ENCODE measurements at places on chromosomes 6 and 20.

DNA sequence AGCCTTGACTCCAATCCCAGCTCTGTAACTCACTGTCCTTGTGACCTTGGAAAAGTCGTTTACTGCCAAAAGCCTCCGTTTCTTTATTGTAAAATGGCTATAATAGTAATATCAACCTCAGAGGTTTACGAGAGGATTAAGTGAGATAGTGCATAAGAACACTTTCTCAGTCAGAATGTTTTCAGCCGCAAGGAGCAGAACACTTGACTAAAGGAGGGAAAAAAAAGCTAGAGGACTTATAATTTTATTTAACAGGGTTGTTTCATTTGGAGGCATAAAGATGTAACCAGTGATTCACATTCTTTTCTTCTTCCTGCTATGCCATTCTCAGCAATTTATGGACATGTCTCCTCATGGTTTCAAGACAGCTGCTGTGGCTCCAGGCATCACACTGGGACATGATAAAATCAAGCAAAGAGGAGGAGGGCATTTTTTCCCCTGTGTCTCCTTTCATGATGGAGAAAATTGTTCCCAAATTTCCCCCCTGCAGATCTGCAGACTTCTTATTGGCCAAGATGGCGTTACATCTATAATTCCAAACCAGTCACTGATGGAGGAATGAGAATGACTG, 143.0 kb upstream of the PTPN1 start:
- no peak for DNase-seq

GRCh38 chr6:131163886-131164285, 28.6 kb downstream of the AKAP7 start:
- DNase-seq = no peak

GRCh38 chr6:33595001-33595846, 15.1 kb upstream of the BAK1 start:
- no peak for DNase-seq

GRCh38 chr6:129749749-129750120, 39.8 kb upstream of the ARHGAP18 start:
- no peak for DNase-seq

DNA sequence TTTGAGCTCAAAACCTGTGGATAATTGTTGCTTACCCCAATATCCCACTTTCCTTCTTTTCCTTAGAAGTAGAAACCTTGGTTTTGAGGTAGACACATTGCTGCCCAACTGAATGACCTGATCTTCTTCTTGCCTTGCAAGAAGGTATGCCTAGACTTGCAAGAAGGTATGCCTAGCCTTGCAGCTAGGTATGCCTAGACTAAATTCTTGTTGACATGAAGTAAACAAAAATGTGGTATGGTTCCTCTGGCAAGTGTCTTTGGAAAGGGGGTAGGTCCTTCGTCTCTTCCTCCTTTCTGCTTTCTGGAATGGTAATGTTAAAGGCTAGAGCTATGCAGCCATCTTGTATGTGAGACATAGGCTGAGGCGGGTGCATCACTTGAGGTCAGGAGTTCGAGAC, 129.2 kb downstream of the GMPR start:
- no peak for DNase-seq

DNA sequence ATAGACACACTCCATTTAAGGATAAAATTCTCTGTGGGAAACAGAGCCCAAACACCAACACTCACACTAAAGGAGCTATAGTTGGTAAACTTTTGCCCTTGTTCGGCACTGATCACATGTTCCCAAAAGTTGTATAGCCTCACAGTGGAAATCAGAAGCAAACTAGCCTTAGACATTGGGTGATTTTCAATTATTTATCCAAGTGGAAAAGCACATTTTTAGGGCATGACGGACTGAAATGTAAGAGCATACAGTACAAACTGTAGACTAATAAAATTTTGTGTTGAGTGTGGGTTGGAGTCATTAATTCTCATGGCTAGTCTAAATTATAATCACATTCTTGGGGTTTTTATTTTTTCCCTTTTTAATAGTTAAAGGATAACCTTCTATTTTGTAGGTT, 202.4 kb downstream of the MOXD1 start:
- no peak for DNase-seq

GRCh38 chr20:29408034-29408695, 1849.3 kb upstream of the DEFB115 start:
- no peak for DNase-seq

DNA sequence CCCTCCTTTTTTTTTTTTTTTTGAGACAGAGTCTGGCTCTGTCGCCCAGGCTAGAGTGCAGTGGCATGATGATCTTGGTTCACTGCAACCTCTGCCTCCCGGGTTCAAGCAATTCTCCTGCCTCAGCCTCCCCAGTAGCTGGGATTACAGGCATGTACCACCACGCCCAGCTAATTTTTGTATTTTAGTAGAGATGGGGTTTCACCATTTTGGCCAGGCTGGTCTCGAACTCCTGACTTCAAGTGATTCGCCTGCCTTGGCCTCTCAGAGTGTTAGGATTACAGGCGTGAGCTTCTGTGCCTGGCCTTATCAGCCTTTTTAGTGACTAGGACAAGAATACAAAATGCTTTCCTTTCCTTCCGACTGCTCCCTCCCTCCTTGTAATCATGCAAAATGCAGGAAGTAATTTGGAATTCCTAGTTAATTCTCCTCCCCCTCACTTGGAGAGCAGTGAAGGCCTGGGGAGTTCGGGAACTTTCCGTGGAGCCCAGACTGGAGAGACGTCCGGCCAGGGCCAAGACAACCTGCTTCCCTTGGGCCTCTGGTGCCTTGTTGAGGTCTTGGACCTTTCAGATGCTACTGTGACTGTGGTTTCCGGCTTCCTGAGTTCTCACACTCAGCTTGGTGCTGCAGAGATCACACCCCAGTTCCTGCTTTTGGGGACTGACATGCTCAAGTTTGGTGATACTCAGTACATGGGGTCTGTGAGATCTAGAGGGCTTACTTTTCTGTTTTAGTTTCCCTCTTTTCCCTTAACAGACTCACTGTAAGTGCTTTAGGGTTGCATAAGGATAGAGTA, 3.9 kb upstream of the PHF20 start:
- DNase-seq = peak; percentile 43

- DNase-seq = no peak
Observed at GRCh38 chr6:63503199-63503598, 69.1 kb upstream of the LOC128125822 start.

DNA sequence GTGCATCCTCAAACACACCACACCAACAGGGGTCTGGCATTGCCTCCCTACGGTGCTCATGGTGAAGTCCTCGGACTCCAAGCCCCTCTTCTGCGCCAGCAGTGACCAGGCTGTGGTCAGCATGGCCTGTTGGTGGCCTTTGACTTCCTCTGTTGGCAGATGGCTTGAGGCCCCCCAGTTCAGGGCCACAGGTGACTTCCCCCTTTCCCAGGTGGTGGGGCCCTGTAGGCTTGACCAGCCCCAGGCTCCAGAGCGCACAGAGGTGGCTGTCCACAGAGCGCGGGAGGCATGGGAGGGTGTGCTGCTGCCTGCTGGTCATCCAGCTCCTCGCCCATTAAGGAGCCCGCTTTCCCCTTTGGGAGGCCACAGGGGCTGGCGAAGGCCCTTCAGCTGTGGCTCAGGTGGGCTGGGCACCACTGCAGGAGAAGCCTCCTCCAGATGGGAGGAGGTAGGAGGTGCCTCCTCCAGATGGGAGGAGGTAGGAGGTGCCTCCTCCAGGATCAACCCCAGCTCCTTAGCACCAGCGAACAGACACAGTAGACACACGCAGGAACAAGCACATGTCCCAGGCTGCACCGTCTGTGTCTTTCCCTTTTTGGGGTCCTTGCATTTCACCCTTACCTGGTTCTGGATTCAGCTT, 52.1 kb upstream of the BHLHE23 start:
- DNase-seq = no peak

DNA sequence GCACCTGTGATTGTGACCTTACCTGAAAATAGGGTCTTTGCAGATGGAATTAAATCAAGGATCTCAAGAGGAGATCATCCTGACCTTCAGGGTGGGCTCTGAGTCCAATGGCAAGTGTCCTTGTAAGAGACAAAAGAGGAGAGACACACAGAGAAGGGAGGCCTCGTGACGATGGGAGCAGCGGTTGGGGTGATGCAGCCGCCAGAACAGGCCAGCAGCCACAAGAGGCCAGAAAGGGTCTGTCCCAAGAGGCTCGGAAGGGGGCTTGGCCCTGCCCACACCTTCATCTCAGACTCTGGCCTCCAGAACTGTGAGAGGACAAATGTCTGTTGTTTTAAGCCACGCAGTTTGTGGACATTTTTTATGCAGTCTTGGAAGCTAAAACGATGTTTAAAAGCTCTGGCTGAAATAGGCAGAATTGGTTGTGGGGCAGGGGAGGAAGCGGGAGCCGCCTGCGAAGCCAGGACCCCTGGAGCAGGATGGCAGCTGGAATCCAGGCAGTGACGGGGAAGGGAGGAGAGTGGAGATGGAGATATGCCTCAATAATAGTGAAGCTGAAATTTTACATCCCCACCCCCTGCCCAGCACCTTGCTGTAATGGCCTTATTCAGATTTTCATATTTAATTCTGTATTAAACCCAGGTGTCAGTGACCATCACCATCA, 216.4 kb downstream of the ANKRD60 start:
- no peak for DNase-seq

- DNase-seq = no peak
Observed at GRCh38 chr20:3082955-3083952, 1.3 kb downstream of the AVP start.

DNA sequence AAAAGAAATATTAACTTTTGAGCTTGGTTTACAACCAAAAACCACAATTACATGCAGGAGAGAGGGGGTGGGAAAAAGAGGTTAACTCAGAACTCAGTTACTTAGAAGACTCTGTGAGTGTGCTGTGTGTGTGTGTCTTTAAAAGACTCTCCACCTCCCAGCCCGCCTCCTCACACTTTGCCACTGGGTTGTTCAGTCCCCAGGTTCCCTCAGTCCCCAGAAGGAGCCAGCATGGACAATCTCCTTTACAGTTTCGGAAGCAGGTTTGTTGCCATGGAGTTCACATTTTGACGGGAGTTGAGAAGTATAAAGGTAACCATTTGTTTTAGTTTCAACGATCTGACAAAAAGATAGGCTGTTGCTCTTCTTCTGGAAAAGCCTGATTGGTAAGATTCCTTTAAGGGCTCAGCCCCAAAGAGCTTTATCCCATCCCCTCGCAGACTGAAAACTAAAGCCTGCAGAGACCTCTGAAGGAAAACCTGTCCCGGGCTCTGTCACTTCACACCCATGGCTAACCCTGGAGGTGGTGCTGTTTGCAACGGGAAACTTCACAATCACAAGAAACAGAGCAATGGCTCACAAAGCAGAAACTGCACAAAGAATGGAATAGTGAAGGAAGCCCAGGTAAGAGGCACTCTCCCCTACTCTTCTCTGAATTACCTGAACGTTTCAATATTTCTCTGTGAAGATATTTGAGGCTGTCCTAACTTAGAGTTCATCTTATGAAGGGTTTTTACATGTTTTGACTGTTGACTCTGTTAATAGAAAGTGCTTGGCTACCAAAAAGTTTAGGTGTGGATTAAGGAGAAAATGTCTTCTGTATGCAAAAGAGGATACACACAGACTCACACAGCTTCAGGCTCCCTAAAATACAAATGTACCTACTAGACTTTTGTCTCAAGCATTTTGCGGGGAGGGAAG, at the start of gene SPTLC3:
Gene SPTLC3, plus strand, starts transcription at position 212 of the 921 bp plus-strand sequence. Its CDS starts 296 bp downstream, at position 508.
- DNase-seq = no peak

DNA sequence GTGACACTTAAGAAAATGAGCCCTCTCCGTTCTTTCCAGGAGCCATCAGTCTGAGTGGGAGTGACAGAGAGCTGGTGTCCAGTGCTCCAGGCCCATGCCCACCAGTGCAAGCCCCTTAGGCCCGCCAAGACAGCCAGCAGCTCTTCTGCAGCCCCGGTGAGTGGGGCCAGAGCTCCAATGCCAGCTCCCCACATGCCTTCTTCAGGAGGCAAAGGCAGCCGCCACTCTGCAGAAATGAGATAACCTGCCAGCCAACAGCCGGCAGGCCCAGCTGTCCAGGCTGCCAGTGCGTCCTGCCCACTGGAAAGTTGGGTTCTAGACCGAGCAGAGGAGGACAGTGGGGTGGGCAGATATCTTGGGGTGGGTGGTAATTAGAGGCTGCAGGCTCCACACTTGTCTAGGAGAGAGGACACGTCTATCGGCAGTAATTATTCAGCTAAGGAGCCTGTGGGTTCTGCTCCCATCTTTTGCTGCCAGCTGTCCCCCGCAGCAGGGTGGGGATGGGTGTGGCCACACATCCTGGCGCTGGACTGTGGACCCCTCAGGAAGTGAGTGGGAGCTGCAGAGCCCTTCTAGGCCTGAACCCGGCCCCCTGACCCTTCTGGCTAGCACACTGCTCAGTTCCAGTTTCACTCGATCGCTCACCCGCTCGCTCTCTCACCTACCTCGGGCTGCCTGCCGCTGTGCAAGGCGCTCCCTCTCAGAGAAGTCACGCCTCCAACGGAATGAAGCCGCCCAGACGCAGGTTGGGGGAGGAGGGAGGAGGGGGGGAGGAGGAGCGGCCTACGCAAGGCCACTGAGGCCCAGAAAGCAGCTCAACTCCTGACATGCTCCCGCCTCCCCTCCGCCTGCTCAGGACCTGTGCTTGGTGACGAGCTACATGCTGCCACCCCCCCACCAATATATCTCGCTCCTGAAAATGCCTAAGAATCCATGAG, 3.6 kb downstream of the GRM4 start:
- DNase-seq = no peak

DNA sequence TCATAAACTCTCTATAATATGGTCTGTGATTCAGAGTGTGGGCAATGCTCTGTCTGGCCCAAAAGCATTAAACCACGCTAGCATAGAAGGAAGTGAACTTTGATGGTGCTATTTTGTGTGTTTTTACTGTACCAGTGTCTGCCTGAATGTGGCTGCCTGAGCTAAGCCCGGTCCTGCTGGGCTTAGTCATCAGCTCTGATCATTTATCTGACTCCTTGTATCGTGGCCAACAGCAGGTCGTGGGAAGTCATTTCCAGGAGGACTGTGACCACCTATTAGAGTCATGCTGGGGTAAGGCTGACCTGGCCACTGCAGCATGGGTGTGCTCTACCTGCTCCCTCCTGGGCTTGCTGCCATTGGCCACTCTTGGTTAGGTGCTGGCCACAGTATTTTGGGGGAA, 239.1 kb upstream of the CEP162 start:
- DNase-seq = no peak

GRCh38 chr6:37862430-37862829, 42.9 kb downstream of the ZFAND3 start:
- DNase-seq = no peak

GRCh38 chr6:129598244-129599187, 111.5 kb downstream of the ARHGAP18 start:
- DNase-seq = no peak

- DNase-seq = no peak
Observed at GRCh38 chr20:5526516-5526915, 209.8 kb upstream of the PROKR2 start.

GRCh38 chr6:142255785-142256184, 46.0 kb upstream of the ADGRG6 start:
- no peak for DNase-seq

GRCh38 chr20:5400164-5400762, 83.5 kb upstream of the PROKR2 start:
- DNase-seq = no peak

GRCh38 chr6:22279427-22279826, 17.4 kb downstream of the PRL start:
- DNase-seq = no peak

DNA sequence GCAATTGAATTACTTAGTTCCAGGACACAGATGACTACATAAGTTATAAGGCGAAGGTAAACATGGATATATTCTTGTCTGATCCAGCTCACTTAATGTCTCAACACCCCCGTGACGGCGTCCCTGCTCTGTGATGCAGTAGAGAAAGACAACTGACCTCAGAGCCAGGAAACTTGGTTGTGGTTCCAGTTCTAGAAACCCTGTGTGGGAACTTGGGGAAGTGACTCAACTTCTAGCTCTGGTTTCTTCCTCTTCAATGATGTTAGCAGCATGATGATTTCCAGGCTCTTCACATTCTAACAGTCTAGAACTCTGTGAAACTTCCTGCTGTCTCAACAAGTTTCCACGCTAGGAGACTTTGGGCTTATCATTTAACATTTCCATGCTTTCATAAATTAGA, 18.4 kb downstream of the LAMA4 start:
- peak; percentile 33 for DNase-seq
